ENCODE measurements at places on chromosomes 3 and 15.
A peak's percentile ranks its signal among the peaks of the same experiment; 100 is the strongest.

GRCh38 chr3:181718369-181718768 lies 6.6 kb downstream of the SOX2 start:
- H3K4me3 ChIP-seq = no peak overlapping the region
- peaks cover 3% of the 10 kb centered on the region for H3K36me3 ChIP-seq
- H3K27ac ChIP-seq = no peak overlapping the region
- no peak for DNase-seq
- H3K27me3 ChIP-seq = peaks cover 79% of the 10 kb centered on the region

DNA sequence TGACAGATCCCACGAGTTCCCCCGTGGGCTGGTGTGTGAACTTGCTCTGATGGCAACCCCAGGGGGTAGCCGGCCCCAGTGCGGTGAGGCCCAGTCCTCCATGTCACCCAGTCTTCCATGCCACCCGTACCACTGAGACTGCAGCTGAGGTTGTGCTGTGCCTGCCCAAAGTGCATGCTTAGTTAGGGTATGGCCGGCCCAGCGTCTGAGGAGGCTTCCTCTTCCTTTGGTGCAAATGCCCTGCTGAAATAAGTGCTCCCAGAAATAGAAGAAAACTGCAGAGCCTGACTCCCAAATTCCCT lies 31.5 kb downstream of the MGLL start:
- H3K4me3 ChIP-seq = peak overlapping the region; percentile 33
- H3K36me3 ChIP-seq = peaks cover 2% of the 10 kb centered on the region
- H3K4me1 ChIP-seq = peaks cover 4% of the 10 kb centered on the region
- H3K27me3 ChIP-seq = peaks cover 36% of the 10 kb centered on the region
- no peak overlapping the region for H3K27ac ChIP-seq

GRCh38 chr15:29570948-29571791 lies 251.1 kb downstream of the TJP1 start:
- no peaks in the 10 kb centered on the region for H3K36me3 ChIP-seq
- H3K27ac ChIP-seq = no peak overlapping the region
- H3K4me3 ChIP-seq = peak overlapping the region; percentile 19
- peaks cover 58% of the 10 kb centered on the region for H3K27me3 ChIP-seq
- H3K4me1 ChIP-seq = no peaks in the 10 kb centered on the region

DNA sequence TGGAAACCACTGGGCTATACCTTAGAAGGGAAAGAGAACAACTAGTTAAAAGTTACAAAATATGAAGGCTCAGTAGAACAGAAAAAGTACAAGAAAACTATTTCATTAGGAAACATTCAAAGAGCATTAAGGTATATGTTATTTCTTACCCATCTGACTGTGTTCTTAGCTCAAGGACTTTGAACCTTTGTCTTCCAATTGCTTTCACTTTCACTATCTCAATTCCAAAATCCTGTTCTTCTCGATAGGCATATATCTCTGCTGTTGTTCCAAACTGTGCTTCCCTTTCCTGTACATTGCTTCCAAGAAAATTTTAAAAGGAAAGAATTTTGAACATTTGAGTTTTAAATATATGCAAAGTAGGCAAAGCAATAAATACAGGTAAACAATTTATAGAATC lies 6.9 kb downstream of the CRBN start:
- H3K4me1 ChIP-seq = peaks cover 37% of the 10 kb centered on the region
- no peak for DNase-seq
- peaks cover 2% of the 10 kb centered on the region for H3K36me3 ChIP-seq
- peak overlapping the region; percentile 96 for H3K27ac ChIP-seq

GRCh38 chr15:58931987-58932588 lies 1.4 kb downstream of the SLTM start:
- H3K36me3 ChIP-seq = peaks cover 2% of the 10 kb centered on the region
- peak overlapping the region; percentile 97 for H3K4me3 ChIP-seq
- no peaks in the 10 kb centered on the region for H3K27me3 ChIP-seq

- peaks cover 8% of the 10 kb centered on the region for H3K4me1 ChIP-seq
- H3K27ac ChIP-seq = no peak overlapping the region
- H3K36me3 ChIP-seq = no peaks in the 10 kb centered on the region
- no peak overlapping the region for H3K4me3 ChIP-seq
- no peak for DNase-seq
- no peaks in the 10 kb centered on the region for H3K27me3 ChIP-seq
These were observed 102.0 kb downstream of the TBC1D5 start for GRCh38 chr3:17640466-17640865.

DNA sequence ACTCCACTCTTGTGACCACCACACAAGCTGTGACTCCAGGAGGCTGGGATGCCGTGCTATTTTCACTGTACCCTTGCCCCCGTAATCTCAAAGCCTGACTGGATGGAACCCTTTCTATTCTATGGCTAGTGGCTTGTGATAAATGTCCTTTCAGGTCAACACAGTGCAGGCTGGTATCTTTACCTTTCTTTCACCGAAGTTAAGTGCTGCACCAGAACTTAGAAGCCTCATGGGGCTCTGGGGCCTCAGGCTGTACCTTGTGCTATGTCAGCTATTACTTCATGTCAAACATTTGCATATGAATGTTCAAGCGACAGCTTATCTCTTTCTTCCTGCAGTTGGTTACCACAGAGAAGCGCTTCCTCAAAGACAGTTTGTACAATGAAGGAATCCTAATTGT lies 66.8 kb downstream of the RPL39L start:
- H3K4me3 ChIP-seq = no peak overlapping the region
- no peaks in the 10 kb centered on the region for H3K27me3 ChIP-seq
- peaks cover 13% of the 10 kb centered on the region for H3K36me3 ChIP-seq
- H3K27ac ChIP-seq = no peak overlapping the region
- no peak for DNase-seq

DNA sequence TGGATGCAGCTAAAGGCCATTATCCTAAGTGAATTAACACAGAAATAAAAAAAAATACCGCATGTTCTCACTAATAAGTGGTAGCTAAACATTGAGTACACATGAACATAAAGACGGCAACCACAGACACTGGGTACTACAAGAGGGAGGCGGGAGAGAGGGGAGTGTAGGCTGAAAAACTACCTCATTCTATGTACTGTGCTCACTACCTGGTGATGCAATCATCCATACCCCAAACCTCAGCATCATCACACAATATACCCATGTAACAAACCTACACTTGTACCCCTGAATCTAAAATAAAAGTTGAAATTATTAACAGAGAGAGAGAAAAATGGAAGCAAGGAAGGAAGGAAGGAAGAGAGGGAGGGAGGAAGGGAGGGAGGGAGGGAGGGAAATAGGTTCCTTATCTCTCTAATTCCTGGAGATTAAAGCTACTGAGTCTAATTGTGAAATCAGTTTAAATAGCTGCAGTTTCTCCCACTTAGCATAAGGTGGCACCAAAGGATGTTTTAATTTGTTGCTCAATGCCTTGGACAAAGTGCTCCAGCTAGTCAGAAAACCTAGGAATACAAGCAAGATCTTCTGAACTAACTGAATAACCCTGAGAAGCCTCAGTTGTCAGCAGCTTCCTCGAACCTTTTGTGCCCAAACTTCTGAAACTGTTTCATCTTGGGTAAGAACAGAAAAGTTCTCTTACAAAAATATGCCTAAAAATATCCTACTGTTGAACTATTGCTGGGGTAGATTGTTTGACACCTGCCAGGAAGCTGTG lies 79.4 kb upstream of the ATP11B start:
- H3K4me1 ChIP-seq = peaks cover 11% of the 10 kb centered on the region
- H3K4me3 ChIP-seq = no peak overlapping the region
- no peaks in the 10 kb centered on the region for H3K36me3 ChIP-seq
- H3K27ac ChIP-seq = no peak overlapping the region
- no peak for DNase-seq

DNA sequence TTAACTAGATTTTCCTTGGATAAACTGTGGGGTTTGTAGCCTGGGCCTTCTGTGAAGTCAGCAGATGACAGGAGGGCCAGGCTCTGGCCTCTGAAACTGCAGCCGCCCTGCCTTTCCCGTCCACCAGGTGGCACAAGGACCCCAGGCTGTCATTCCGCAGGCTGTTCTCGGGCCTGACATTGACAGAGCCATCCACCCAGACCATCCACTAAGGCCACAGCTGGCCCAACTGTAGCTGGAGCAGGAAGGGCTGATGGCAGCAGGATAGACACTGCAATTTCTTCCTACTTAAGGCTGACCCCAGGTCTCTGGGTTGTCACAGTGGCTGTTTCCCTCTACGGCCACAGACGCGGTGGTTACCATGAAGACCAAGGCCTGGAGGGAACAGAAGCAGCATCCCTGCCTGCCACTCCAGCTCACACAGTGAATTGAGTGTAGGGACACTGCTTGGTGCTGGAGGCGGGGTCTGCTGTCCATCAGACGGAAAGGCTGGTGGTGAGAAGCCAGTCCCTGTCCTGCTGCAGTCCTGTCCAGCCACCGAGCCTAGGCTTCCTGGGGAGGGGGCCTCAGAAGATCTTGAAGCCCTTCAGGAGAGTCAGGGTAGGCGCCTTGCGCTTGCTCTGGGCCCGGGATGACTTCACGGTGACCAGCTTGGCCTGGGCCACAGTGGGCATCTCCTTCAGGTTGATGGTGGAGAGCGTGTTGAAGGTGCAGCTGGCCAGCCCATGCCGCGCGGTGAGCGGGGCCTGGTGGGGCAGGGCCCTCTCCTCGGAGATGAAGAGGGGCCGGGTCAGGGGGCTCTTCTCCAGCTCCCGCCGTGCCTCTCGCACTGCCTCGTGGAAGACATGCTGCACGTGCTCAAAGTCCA lies 9.4 kb downstream of the SLC51B start:
- DNase-seq = peak; percentile 37
- H3K36me3 ChIP-seq = peaks cover 2% of the 10 kb centered on the region
- peaks cover 4% of the 10 kb centered on the region for H3K4me1 ChIP-seq
- H3K4me3 ChIP-seq = no peak overlapping the region
- H3K27ac ChIP-seq = no peak overlapping the region

DNA sequence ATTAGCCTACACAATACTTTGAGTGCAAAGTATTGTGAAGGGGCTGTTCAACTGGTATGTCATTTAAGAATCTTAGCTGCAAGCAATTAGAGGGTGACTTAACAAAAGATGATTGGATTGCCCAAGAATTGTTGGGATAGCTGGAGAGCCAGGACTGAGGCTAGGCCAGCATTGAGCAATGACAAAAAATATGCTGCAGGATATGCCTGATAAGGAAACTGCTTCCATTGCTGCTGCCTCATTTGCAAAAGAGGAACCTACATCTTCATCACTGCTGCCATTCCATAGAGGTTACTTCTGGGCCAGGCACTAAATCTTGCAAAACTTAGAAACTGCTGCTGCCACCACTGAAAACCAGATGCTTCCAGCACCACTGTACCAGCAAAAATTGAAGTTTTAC lies 108.0 kb upstream of the TBC1D5 start:
- H3K36me3 ChIP-seq = no peaks in the 10 kb centered on the region
- no peak for DNase-seq
- H3K27ac ChIP-seq = no peak overlapping the region
- no peak overlapping the region for H3K4me3 ChIP-seq

DNA sequence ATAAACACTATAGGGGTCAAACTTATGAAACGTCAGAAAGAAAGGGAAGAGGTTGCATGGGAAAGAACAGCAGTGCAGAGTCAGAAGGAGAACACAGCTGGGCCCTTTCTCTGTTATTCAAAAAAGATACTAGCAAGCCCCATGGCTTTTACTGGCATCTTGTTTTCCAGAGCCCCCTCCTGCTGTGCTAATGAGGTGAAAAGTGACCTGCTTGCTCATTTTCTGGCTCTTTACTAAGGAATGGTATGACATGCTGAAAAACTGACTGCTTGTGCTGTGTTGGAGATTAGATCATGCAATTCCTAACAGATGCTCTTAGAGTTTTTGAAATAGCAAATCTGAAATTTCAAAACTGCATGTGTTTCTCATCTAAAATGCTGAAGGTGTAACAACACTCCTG lies 541.6 kb upstream of the ALCAM start:
- H3K4me1 ChIP-seq = no peaks in the 10 kb centered on the region
- no peaks in the 10 kb centered on the region for H3K27me3 ChIP-seq
- no peak overlapping the region for H3K27ac ChIP-seq
- H3K4me3 ChIP-seq = no peak overlapping the region
- DNase-seq = no peak

- no peak overlapping the region for H3K4me3 ChIP-seq
- H3K36me3 ChIP-seq = peaks cover 5% of the 10 kb centered on the region
- H3K27me3 ChIP-seq = no peaks in the 10 kb centered on the region
- H3K4me1 ChIP-seq = peaks cover 13% of the 10 kb centered on the region
- no peak overlapping the region for H3K27ac ChIP-seq
- DNase-seq = no peak
These were observed 39.0 kb downstream of the IFT57 start for GRCh38 chr3:108183181-108183580.

DNA sequence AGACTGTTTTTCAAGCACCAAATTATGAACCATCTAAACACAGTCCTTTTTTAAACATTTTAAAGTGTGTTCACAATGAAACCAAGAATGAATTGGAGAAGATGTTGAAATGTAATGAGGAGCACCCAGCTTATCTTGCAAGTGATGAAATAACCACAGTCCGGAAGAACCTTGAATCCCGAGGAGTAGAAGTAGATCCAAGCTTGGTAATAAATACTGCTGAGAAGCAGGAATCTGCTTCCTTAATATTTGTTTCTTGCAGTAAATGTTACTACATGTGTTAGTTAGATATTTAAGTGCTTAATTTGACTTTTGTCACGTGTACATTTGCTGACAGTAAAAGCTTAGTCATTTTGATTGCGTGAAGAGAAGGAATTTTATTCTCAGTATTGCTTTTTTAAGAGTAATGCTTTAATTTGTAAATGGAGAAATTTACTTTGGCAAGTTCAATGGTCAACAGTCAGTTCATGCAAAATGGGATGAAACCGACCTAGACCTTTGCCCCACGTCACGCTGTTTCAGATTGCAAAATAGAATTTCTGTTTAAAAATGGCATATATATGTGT lies 69.8 kb downstream of the OPA1 start:
- peaks cover 3% of the 10 kb centered on the region for H3K4me1 ChIP-seq
- H3K27ac ChIP-seq = no peak overlapping the region
- DNase-seq = no peak
- peaks cover 2% of the 10 kb centered on the region for H3K36me3 ChIP-seq
- H3K27me3 ChIP-seq = no peaks in the 10 kb centered on the region
- H3K4me3 ChIP-seq = no peak overlapping the region

DNA sequence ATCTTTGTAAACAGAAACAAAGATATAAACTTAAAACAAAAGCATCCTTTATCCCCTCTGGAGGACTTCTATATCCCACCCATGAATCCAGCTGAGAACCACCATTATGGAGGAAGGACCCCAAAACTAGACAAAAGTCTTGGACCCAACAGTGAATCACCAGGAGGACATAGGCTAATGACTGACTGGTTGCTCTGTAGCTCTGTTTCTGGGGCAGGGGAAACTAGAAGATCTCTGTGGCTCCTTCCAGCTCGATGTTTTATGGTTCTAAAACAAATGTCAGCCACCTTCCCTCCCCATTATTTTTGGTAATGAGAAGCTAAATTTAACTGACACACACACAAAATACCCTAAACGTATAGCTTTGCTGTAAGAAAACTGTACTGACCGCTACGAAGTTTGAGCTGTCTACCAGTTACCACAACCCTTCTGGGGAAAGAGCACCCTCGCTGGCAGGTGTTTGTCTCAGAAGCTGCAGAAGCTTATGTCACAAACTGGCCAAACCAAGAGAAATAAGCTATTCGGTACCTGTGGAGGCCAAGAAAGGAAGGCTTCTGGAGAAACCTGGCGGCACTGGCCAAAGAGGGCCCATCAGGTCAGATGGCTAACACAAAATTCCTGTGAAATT lies 36.4 kb downstream of the MB21D2 start:
- no peak overlapping the region for H3K4me3 ChIP-seq
- DNase-seq = no peak
- peaks cover 6% of the 10 kb centered on the region for H3K4me1 ChIP-seq
- H3K36me3 ChIP-seq = no peaks in the 10 kb centered on the region
- peaks cover 5% of the 10 kb centered on the region for H3K27me3 ChIP-seq
- H3K27ac ChIP-seq = no peak overlapping the region

Data from T-helper 17 cell (primary cell).